ENCODE measurements at places on chromosomes 12 and 14. TPM values are rescaled to one million over a fixed set of nuclear protein-coding genes. Genes with fewer than 3 reads are reported as not detected.

Gene CCND2
- total RNA-seq: 181 TPM

Gene MIP
- 0.15 TPM for total RNA-seq

Gene KRT77
- not detected for total RNA-seq

Gene OTX2
- not detected for total RNA-seq
